ENCODE measurements at places on chromosomes 1 and 21.

GRCh38 chr1:234782105-234782751 is 172.2 kb upstream of the IRF2BP2 start:
- DNase-seq, result no peak

DNA sequence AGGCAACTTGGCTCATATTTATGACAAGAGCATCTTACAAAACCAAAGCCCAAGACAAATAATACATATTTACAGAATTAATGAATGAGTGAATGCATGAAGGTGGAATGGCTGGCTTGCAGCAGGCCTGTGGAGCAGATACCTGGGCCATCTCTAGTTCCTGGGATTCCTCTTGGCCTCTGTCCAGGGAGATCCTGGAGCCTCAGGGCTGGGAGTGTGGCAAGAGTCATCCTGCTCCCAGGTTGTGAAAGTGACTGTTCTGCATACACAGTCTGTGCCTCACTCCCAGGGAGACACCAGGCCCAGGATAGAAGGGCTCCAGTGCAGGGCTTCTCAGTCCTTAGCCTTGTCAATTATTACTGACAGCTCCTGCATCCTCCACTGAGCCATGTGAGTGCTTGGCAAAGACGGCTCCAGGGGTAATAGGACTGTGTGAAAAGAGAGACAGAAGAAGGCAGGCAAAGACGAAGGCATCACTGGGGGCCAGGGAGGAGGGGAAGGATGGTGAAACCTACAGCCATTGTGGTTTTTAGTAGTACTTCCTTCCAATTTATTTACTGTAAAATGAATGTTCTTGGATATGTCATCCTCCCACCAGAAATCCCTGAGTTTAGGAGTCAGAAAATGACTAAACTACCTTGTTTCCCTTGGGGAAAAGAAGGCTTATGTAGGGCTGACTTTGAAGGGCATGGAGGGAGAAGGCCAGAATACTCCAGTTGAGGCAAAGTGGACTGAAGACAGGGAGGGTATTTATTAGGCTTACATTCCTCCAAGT is 14.3 kb upstream of the KPRP start:
- no peak for DNase-seq

GRCh38 chr1:172630056-172630818 is 28.7 kb upstream of the FASLG start:
- no peak for DNase-seq

GRCh38 chr21:21051109-21052055 is 53.2 kb downstream of the NCAM2 start:
- no peak for DNase-seq
